Amygdala (tissue), 56 donors: ENCODE measurements at places on chromosomes 1 and 21.
A peak's percentile ranks its signal among the peaks of the same experiment; 100 is the strongest.

DNA sequence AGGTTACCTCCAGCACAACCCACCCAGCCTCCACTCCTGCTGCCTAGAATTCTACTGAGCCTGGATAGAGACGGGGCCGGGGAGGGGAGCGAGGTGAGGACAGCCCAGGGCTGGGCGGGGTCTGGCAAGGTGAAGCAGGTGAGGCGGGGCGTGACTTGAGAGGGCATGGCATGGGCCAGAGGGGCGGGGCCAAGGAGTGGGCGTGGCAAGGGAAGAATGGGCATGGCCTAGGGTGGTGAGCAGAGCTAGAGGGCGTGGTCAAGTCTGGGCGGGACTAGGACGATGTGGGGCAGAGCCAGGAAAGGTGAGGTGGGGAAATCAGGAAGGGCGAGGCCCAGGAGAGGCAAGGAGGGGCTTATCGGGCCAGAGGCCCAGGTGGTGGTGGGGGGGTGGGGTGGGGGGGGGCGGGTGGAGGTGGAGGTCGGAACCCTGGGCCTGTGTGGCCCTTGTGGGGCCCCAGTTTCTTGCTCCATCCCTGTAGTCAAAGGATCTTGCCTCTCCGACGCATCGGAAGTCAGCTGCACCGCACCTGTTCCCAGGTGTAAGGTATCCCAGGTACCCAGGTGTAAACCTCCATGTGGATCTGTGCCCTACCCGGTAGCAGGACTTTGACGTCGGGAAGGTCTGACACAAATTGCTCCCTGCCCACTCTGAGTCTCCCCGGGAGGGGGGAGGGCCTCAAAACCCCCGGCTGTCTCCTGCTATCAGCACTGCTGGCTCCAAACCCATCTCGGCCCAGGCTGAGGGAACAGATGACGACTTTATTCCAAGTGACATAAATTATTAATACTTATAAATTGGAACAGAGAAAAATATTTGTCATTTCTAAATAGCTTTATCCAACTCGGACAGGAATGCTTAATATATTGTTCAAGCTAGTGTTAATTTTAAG lies 32.9 kb upstream of the UTS2 start:
- no peak for DNase-seq

- no peak for DNase-seq
Observed at GRCh38 chr1:68293609-68294366, 61.5 kb upstream of the WLS start.

GRCh38 chr21:45820171-45821091 lies 161.1 kb upstream of the COL6A1 start:
- peak; percentile 25 for DNase-seq

DNA sequence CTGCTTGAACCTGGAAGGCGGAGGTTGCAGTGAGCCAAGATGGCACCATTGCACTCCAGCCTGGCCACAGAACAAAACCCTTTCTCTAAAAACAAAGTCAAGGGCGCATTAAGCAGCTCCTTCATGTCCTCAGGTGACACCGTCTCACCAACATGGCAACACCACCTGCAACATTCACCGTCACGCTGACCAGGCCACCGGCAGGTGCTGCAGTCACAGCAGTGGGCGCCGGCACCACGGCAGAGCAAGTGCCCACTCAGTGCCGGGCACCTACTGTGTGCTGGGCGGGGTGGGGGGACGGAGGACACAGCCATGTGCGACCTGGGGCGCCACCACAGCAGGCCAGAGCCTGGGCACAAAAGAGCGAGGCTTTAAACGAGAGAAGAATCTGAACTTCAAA lies 12.1 kb downstream of the ATAD3B start:
- DNase-seq: no peak

- no peak for DNase-seq
Observed at GRCh38 chr1:64038965-64039364, 164.5 kb upstream of the UBE2U start.

DNA sequence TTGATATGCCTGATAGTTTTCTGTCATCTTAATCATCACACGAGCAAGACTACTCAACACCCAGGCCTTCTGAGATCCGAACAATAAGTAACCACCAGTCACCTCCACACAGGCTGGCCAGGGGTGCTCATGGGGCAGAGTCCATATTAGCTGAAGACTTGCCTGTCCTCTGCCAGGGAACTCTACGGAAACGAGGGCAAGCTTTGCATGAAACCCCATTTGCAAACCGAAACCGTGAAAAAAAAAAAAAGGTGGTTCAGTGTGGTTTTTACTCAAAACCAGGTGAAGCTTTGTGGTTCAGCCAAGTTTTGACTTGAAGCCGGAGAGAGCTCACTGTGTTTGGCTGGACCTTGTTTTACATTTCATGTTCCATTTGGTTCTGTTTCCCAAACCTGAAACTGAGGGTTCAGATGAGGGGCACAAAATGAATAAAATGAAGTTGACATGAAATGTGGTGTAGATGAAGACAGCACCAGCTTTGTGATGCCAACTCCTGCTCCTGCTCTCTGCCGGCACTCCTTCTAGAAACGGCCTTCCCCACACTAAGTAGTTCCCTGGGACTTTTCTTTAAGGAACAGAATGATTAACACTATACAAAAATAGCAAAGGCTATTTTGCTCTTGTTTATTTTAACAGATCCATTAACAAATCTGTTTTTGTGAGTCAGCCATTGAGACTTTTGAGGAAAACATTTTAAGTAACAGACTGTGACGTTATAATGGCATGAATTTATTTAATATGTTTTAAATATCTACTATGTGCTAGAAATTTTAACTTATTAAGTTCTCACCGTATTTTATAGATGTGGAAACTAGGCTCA lies 74.7 kb downstream of the RUNX1 start:
- DNase-seq: no peak

DNA sequence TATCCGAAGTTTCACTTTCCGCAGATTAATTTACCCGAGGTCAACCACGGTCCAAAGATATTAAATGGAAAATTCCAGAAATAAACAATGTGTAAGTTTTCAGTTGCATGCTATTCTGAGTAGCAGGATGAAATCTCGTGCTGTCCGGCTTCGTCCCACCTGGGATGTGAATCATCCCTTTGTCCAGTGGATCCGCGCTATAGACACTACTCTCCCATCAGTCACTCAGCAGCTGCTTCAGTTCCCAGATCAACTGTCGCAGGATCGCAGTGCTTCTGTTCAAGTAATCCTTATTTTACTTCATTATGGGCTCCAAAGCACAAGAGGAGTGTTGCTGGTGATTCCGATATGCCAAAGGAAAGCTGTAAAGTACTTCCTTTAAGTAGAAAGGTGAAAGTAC lies 8.3 kb upstream of the LRP8 start:
- DNase-seq: no peak

DNA sequence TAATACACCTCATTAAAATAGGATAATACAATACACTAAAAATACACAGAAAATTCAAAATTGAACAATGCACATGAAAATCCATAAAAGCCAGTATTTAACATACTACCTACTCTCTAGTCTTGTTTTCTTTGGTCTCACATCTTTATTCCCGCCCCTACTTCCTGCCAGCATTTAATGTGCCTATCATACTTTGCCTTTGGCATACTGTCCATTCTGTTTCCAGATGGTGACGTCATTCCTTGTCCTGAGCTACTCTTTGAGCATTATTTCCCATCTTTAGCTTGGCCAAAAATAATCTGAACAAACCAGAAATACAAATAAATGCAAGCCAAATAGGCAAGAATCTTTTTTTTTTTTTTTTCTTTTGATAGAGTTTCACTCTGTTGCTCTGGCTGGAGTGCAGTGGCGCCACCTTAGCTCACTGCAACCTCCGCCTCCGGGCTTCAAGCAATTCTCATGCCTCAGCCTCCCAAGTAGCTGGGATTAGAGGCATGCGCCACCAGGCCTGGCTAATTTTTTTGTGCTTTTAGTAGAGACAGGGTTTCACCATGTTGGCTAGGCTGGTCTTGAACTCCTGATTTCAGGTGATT lies 4.4 kb downstream of the HFM1 start:
- no peak for DNase-seq

DNA sequence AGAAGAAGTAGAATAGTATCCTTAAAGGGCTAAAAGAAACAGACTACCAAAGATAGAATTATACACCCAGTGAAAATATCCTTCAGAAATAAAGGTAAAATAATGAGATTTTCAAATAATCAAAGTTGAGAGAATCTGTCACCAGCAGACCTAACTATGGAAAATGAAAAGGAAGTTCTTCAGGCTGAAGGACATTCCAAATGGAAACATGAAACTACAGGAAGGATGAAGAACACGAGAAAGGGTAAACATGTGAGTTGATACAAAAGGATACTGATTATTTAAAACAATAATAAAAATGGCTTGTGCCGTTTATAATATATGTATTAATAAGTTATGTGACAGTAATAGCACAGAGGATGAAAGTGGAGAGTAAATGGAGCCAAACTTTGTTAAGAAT lies 57.1 kb upstream of the SLFNL1 start:
- DNase-seq: no peak

- no peak for DNase-seq
Observed at GRCh38 chr1:115833856-115834255, 7.1 kb downstream of the NHLH2 start.

DNA sequence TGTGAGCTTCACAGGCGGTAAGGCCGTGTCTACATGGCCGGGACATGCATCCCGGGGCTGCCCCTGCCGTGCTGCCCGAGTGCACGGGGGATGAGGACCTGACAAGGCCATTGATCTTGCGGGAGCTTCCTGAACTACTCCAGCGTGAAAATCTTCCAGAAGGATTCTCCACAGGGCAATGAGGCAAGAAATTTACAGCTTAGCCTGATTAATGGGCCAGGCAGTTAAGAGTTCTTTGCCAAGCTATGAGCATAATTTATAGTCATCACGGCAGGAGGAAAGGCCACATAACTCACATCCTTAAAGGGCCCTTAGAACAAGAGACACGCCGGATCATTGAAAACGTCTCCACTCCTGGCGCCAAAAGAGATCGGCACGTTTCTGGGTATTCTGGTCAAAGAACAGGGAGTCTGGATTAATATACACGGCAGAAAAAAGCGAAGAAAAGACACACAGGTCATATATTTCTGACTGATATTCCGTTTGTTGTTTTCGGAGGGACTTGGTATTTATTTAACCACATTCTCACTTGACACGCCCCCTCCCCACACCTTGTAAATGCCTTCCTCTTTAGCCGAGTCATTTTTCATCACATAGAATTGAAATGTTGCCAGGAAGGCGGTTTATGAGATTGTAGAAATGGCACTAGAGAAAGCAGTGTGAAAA lies 180.5 kb downstream of the DYRK1A start:
- DNase-seq: no peak

- DNase-seq: no peak
Observed at GRCh38 chr1:202247837-202248795, 54.5 kb downstream of the LGR6 start.
